ENCODE measurements at places on chromosomes 13 and 19. TPM values are rescaled to one million over a fixed set of nuclear protein-coding genes. Genes with fewer than 3 reads are reported as not detected.

Gene RNF225
- total RNA-seq: 0.39 TPM

Gene CEACAM18
- not detected for total RNA-seq

Gene NUDT15
- total RNA-seq: 12.2 TPM

Gene CEACAM16
- total RNA-seq: not detected

Gene ZNF587
- 45.3 TPM for total RNA-seq

DNA sequence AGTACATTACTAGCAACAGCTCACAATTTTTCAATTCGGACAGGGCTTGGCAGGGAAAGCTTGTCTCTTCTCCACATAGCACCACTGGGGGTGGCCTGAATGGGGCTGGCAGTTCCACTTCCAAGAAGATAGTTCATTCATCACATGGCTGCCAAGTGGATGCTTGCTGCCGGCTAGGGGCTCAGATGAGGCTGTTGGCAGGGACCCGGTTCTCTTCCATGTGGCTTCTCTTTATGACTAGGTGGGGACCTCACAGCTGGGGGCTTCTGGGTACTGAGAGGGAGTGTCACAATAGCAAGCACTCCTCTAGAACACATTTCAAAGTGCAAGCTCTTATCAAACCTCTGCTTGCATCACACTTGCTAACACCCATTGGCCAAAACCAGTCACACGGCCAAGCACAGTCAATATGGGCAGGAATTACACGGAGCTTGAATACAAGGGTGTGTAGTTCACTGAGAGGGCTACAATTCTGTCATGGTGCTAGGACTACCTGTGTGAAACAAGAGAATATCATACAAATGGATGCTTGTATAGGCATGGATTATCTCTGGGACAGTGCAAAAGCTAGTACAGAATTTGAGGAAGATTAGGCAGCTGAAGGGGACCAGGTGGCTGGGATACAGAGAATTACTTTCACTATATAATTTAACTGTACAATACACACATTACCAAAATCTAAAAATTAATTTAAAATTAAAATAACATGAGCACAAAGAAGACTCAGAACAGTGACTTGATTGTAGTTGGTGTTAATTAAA is 32.3 kb downstream of the ATP7B start:
- H3K4me3 ChIP-seq: no peak overlapping the region
- H3K27me3 ChIP-seq: peaks cover 3% of the 10 kb centered on the region
- no peaks in the 10 kb centered on the region for H3K4me1 ChIP-seq
- no peak overlapping the region for H3K27ac ChIP-seq
- no peak for DNase-seq
- H3K36me3 ChIP-seq: no peaks in the 10 kb centered on the region

DNA sequence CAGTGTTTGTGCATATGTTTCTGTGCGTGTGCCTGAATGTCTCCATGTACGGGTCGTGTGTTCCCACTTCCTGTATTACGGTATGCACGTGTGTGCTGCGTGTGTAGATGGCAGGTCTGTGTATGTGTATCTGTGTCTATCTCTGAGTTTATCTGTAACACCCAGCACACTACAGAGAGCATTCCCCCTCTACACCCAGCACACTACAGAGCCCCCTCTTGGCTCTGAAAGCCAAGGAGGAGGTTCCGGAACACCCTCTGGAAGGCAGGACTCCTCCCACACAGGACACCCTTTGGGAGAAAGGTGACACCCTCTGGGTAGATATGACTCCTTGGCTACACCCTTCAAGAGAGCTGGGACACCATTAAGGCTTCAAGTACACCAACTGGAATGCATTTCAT is 2.1 kb upstream of the ERFL start:
- H3K4me1 ChIP-seq: peaks cover 38% of the 10 kb centered on the region
- no peak for DNase-seq
- peaks cover 4% of the 10 kb centered on the region for H3K27me3 ChIP-seq
- no peak overlapping the region for H3K27ac ChIP-seq
- H3K36me3 ChIP-seq: no peaks in the 10 kb centered on the region

- H3K36me3 ChIP-seq: no peaks in the 10 kb centered on the region
- no peak for DNase-seq
- H3K4me1 ChIP-seq: peaks cover 14% of the 10 kb centered on the region
Observed at GRCh38 chr19:41134616-41135015, 20.4 kb downstream of the CYP2F1 start.

GRCh38 chr19:48518207-48518606 is 6.6 kb upstream of the LMTK3 start:
- H3K4me3 ChIP-seq: no peak overlapping the region
- no peak for DNase-seq
- no peak overlapping the region for H3K27ac ChIP-seq
- peaks cover 9% of the 10 kb centered on the region for H3K4me1 ChIP-seq
- no peaks in the 10 kb centered on the region for H3K36me3 ChIP-seq

DNA sequence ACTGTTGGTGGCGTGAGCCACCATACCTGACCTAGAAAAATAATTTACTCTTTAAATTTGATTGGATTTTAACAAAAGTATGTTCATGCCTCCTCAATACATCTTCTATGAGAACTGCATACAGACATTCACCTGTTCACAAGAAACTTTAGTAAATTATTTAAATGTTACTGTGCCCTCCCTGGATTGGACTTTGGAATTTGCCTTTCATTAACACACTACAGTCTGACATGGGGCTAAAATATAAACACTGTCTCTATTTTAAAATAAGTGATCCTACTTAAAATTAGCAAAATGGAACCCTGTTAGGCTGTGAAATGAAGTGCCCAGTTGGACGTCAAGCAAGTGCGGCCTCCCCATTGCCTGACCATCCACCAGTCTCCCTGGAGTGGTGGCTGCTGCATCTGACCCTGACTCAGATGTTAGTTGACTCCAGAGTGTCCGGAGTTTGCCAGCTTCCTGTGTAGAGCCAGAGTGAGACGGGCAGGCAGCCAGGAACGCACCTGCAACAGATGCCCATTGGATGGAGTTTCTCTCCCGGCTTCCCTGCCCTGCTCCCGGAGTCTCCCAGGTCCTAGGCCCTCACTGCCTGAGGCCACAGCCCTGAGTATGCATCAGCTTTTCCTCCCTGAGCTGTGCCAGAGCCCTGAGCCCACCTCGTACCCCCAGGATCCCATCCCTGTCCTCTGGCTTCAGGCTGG is 45.9 kb upstream of the ATP11A start:
- no peak overlapping the region for H3K4me3 ChIP-seq
- H3K27ac ChIP-seq: no peak overlapping the region
- H3K27me3 ChIP-seq: peaks cover 6% of the 10 kb centered on the region
- peaks cover 6% of the 10 kb centered on the region for H3K4me1 ChIP-seq

- no peaks in the 10 kb centered on the region for H3K27me3 ChIP-seq
- DNase-seq: peak; percentile 33
- peak overlapping the region; percentile 75 for H3K4me3 ChIP-seq
- peaks cover 28% of the 10 kb centered on the region for H3K4me1 ChIP-seq
Observed at GRCh38 chr13:113489549-113490495, 689 bp downstream of the DCUN1D2 start.

DNA sequence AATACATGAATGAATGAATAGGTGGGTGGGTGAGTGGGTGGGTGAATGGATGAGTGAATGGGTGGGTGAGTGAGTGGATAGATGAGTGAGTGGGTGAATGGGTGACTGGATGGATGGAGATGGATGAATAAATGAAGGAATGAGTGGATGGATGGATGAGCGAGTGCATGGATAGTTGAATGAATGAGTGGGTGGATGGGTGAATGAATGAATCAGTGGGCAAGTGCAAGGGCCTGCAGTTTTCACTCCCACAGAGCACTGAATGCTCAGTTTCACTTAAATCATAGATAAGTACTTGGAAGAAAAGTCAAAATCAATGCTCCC is 12.4 kb downstream of the GAS6 start:
- H3K4me3 ChIP-seq: no peak overlapping the region
- DNase-seq: no peak
- peaks cover 14% of the 10 kb centered on the region for H3K4me1 ChIP-seq
- no peak overlapping the region for H3K27ac ChIP-seq
- no peaks in the 10 kb centered on the region for H3K27me3 ChIP-seq
- H3K36me3 ChIP-seq: no peaks in the 10 kb centered on the region

DNA sequence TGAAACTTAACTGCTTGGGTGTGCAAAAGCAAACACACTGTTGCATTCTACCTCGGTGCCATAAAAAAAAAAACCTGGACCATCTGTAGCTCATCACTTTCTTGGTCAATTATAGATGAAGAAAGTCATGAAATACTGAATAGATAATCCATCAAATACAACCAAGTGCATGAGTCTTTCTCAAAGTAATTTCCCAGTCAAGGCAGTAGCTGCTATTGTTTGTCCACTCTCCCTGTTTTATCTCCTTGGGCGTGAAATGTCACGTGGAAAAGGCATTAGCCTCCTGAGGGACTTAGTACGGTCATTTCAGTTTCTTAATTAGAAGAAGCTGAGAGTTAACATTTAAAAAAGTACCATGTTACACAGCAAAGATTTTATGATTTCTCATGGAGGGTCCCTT is 1697.9 kb downstream of the PCDH9 start:
- no peaks in the 10 kb centered on the region for H3K4me1 ChIP-seq
- DNase-seq: no peak
- H3K27ac ChIP-seq: no peak overlapping the region

DNA sequence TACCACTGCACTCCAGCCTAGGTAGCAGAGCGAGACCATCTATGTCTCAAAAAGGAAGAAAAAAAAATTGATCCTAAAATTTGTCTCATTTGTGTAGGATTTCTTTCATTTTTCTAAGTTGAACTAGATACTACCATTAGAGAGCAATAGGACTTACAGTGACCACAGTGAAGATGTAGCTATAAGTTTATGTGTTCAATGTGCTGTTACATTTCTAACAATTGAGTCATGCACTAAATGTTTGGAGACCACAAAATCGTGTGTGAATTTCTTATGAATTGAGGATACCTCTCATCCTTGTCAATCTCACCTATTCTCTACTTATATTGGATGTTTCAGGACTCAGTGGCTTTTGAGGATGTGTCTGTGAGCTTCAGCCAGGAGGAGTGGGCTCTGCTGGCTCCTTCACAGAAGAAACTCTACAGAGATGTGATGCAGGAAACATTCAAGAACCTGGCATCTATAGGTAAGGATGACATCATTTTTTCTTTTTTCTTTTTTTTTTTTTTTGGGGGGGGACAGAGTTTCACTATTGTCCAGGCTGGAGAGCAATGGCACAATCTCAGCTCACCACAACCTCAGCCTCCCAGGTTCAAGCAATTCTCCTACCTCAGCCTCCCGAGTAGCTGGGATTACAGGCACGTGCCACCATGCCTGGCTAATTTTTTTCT is 12.8 kb downstream of the ZNF791 start:
- peaks cover 43% of the 10 kb centered on the region for H3K36me3 ChIP-seq
- H3K4me3 ChIP-seq: no peak overlapping the region
- H3K27me3 ChIP-seq: no peaks in the 10 kb centered on the region
- no peak overlapping the region for H3K27ac ChIP-seq
